ENCODE measurements at places on chromosomes 7 and 10.

DNA sequence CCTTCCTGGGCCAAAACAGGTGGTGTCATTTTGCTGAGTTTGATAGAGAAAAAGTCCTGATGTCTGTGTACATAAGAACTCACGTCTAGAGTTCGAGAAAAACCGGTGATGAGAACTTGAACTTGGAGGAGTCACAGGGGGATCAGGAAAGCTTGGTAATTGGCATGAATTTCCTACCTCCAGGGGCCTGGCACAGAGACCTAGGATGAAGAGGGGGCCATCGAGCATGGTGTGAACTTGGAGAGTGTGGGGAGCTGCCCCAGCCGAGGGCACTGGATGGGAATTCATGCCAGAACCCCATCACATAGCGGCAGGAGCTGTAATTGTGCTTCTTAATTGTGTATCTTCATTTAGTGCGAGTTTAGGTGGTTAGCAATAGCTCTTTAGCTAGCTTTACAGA, 82.2 kb downstream of the CUX1 start:
- DNase-seq = no peak

DNA sequence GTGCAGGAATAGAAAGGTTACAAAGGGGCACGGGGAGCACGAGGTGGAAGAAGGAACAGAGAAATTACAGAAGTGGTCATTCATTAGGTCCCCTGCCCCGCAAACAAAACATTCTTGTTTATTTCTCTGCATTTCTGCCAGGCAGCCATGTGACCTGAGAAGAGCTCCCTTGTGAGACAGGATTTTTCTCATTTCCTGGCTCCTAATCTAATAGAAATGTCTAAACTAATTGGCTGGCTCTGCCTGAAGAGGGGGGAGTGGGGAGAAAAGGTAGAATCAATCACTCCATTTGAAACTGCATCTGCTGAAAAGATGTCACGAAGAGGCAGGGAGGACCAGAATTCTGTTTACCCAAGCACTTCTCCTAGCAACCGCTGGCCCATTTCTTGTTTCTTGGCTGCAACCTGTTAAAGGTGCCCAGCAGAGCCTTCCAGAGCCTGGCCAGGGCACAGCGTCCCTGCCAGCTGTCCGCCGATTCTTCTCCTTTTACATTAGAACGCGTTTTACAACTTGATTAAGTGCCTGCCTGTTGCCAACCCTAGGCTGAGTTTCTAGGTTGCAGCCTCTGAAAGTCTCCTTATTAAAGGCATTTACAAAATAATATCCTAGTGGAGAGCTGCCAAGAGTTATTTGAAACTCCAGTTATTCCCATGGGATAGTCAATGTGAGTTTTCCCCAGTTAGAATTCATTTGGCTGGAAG, 1227.6 kb downstream of the TYW1 start:
- no peak for DNase-seq

GRCh38 chr10:36538953-36539586, 586.3 kb upstream of the ANKRD30A start:
- DNase-seq = peak; percentile 56

DNA sequence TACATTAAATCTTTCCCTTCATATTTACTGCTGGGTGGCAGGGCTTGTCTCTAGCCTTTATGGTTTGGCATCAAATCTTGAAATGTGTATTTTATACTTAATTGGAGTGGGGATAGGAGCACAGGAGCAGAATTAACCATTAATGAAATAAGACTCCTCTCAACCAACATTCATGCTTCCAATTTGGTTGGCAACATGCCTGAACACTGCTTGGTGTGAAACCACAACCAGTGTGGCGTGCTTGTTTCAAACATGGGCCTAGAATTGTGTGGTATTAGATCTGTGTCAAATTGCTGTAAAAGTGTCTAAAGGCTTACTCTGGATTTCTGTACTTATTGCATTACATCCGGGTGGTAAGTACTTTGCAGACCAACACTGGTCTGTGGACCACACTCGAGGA, 25.1 kb upstream of the VPS41 start:
- no peak for DNase-seq

DNA sequence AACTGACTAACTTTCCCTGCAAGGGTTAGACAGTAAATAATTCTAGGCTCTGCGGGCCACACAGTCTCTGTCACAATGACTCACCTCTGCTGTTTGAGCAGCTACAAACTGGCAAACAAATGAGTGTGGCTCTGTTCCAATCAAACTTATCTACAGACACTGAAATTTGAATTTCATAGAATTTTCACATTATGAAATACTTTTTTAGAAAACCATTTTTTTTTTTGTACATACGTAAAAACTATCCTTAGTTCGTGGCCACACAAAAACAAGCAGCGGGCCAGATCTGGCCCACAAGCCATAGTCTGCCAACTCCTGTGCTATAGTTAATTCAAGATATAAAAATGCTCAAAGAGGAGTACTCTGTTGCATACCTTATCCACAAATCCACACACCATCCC, 32.6 kb downstream of the PIP4K2A start:
- peak; percentile 47 for DNase-seq

DNA sequence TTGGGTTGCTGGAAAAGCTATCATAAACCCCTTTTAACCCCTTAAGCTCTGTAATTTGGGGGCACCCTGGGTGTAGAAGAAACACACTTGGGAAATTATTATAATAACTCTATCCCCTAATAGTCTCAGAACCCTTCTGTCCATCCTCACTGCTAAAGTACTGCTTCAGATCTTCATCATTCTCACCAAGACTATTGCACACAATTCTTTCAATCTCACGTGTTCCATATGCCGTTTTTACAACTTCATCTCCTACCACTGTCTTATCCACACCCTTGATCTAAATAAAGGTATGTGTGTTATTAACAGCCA, 15.8 kb downstream of the ANKRD22 start:
- no peak for DNase-seq

GRCh38 chr10:89158446-89158845, 48.7 kb downstream of the CH25H start:
- DNase-seq = no peak

GRCh38 chr7:13628239-13629001, 361.0 kb downstream of the ETV1 start:
- no peak for DNase-seq

DNA sequence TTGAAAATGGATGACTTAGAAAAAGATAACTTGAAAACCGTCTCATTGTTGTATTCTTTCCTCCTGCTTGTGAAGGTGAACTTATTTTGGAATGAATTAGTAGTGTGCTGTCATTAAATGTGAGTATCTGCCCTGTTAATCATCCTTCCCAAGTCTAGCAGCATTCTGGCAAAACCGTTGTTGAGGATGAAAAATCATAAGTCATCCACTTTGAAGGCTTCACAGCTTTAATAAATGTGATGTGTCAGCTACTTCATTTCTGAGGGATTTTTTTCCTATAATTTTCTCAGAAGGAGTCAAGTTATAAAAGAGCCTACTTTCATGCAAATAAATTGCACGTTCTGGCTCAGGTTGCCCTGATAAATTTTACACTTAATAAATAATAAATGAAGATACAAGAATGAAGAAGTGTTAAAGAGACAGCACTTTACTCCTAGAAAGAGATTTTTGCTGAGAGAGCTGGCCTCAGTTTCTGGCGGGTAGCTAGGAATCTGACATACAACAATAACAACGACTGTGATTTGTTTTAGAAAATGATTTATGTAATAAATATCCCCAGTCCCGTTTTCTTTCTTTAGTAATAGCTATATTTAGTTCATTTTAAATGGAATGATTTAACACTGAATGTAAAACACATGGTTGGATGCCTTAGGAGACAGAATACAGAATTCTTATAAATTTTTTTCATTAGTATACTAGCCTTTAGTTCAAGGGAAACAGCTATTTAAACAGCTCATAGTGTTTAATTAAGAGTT, 516.5 kb upstream of the KLF6 start:
- DNase-seq = no peak

GRCh38 chr10:7409045-7409731, 1.6 kb downstream of the SFMBT2 start:
- peak; percentile 29 for DNase-seq

DNA sequence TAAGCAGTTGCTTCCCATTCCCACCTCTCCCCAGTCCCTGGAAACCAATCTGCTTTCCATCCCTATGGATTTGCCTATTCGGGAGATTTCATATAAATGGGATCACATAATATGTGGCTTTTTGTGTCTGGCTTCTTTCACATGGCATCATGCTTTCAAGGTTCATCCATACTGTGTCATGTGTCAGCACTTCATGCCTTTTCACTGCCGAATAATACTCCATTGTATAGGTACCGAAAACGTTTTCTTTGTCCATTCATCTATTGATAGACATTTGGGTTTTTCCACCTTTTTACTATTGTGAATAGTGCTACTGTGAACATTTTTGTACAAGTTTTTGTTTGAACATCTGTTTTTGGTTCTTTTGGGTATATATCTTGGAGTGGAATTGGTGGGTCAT, 12.5 kb downstream of the RBM20 start:
- DNase-seq = no peak

GRCh38 chr10:113550365-113550764, 2.5 kb upstream of the HABP2 start:
- peak; percentile 25 for DNase-seq

GRCh38 chr10:72334196-72334824, 20.4 kb downstream of the DNAJB12 start:
- DNase-seq = peak; percentile 60

- no peak for DNase-seq
These were observed 395.5 kb downstream of the SUGCT start for GRCh38 chr7:40530292-40530691.

DNA sequence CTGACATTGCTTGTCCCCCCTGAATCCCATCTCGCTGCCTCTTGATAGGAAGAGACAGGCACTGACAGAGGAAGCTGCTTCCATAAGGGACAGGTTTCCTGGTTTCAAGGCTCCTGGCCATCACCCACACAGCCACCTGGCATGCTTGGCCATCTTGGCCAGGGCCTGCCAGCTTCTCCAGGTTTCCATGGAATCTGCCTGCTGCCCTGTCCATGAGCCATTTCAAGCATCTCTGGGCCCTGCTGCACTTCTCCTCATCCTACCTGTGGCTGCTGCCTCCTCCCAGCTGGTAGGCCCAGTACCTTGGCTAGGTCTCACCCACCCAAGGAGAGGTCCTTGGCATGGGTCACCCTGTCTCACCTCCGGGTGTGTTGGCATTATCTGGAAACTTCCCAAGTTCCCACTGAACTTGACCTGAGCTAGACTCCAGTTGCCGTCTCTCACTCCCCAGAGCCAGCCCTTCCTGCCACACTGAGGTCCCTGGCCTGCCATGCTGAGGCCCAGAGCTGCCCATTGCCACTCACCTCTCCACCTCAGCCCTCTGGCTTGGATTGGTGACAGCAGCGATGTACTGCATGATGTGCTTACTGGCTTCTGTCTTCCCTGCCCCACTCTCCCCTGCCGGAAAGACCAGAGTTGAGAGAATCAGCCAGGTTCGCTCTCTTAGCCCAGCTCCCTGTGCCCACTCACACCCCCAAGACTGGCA, 2.6 kb downstream of the MYO1G start:
- DNase-seq = no peak

DNA sequence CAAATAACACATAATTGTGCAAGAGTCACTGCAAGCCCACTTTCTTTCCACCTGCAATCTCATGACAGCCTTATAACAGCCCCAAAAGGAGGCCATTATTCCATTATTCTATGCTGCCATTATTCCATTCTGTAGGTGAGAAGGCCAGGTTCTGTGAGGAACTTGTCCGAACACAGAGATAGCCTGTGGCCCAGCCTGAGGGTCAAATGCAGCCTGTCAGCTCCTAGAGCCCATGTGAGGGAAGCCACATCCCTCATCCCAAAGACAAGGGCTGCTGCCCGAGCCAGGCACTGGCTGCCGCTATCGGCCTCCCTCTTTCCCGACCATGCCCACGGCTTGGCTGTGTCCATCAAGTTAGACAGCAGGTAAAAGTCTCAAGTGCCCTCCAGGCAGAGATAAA, 24.1 kb upstream of the C10orf71 start:
- DNase-seq = no peak

DNA sequence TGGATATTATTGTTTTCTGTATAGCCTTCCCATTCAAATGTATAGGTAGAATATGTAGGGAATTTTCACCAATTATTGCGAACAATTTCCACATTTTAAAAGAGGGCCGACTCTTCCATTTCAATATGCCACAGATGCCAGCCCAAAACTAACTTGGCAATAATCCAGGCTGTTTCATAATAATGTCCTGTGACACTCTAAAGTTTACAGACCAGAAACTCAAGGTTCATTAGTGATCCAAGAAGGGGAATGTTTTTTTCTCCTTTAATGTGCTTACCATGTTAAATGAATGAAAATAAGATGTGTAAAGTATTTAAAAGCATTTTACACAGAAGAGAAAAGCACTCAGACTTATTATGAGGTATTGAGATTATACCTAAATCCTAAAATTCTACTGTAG, 63.0 kb upstream of the FAM3C start:
- no peak for DNase-seq

- DNase-seq = peak; percentile 36
These were observed 42.5 kb upstream of the BTRC start for GRCh38 chr10:101311185-101312066.

DNA sequence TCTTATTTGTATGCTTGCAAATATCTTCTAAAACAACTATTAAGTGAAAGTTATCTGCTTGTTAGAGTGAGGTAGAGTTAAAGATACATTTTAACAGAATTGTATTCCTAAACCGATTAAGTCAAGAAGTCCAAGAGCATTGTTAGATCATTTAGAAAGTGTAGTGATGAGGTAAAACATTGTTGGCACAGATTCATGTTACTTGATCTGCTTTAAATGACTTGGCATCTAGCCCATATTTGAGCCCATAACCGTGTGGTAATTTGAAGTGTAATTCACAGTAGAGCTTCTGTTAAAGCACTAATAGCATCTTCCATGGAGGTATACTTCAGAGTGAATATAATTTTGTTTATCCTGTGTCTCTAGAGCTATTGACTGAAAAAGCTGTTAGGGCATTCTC, 62.1 kb downstream of the PTEN start:
- DNase-seq = no peak

- DNase-seq = no peak
These were observed 4.0 kb upstream of the AASS start for GRCh38 chr7:122148081-122148480.

GRCh38 chr10:94403380-94404213, 1.3 kb downstream of the TBC1D12 start:
- peak; percentile 71 for DNase-seq

- no peak for DNase-seq
These were observed 66.1 kb upstream of the INPP5A start for GRCh38 chr10:132471484-132471883.

DNA sequence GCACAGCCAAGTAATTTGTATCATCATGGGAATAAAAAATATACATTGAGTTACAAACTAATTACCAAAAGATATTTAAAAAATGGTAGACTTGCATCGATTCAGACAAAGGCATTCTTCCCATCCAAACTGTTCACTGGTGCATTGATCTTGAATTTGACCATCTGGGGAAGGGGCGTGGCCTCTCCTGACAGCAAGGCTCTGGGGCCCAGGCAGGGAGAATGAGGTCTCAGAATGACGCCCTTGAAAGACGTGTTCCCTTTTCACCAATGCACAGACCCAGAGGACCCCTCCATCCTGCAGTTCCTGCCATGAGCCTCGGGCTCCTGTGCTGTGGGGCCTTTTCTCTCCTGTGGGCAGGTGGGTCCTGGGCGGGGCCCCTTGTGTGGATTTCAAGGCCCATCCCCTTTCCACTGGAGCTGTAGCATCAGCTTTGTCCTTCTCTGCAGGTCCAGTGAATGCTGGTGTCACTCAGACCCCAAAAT, 91.1 kb upstream of the PRSS58 start:
- no peak for DNase-seq

Measured in mucosa of gallbladder (tissue), 1 donor.